ENCODE measurements at places on chromosomes 3 and 15.

GRCh38 chr3:132231633-132232032 is 85.6 kb upstream of the ACP3 start:
- no peak for DNase-seq

GRCh38 chr15:92101708-92102394 is 248.3 kb downstream of the SLCO3A1 start:
- DNase-seq = no peak

DNA sequence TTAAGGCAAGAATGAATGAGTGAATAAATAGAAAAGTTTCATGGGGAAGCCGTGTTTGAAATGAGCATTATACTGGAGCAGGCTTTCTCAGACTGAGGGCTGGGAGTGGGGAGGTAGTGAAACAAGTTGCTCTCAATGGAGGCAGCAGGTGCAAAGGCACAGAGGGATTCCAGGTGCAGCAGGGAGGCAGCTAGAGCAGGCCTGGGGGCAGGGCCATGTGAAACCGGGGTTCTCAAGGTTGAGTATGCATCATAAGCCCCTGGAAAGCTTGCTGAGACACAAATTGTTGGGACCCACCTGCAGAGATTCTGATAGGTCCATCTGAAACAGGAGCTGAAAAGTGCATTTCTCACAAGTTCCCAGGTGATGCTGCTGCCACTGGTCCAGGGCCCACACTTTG is 45.3 kb downstream of the BFSP2 start:
- no peak for DNase-seq

GRCh38 chr15:99324700-99325099 is 73.4 kb downstream of the LRRC28 start:
- DNase-seq = no peak

GRCh38 chr15:94239474-94239873 is 8.1 kb downstream of the MCTP2 start:
- no peak for DNase-seq

GRCh38 chr3:53830944-53831343 is 15.3 kb downstream of the CHDH start:
- DNase-seq = no peak

DNA sequence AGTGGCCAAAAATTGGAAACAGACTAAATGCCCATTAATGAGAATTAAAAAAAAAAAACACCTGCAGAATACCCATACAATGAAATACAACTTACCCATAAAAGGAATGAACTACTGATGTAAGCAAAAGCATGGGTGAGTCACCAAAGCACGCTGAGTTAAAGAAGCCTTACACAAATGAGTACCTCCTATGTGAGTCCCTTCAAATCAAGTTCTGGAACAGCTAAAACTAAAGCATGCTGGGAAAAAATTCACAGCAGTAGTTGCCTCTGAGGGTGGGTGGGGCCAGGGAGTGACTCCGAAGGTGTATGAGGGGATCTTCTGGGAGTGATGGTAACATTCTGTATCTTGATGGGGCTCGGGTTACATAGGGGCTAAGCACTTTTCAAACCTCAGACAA is 11.4 kb downstream of the MYO5C start:
- no peak for DNase-seq

DNA sequence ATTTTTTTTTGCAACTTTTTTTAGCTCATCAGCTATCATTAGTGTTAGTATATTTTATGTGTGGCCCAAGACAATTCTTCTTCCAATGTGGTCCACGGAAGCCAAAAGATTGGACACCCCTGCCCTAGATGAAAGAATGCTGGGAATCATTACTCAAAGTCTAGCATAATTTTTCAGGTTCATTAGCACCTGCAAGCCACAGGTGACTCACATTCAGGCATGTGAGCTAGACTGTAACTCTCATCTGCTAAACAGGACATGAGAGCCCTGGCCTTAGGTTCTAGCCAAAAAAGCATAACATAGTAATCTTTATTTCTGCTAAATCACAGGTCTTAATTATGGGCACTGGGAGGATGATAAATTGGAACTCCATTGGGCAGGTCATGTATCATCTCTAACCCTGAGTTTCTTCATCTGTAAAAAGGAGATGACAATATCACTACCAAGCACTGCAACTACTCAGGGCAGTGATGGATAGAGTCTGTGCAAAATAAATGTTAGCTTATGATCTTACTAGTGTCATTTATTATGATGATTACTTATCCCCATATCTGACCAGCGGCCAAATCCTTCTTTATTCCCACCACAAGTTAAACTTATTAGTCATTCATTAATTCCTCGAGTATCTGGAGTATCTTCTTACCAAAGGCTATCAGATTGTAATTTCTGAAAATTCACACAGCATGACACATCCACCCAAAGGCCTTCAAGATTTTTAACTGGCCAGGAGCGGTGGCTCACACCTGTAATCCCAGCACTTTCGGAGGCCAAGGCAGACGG is 125.0 kb downstream of the PLD1 start:
- no peak for DNase-seq

DNA sequence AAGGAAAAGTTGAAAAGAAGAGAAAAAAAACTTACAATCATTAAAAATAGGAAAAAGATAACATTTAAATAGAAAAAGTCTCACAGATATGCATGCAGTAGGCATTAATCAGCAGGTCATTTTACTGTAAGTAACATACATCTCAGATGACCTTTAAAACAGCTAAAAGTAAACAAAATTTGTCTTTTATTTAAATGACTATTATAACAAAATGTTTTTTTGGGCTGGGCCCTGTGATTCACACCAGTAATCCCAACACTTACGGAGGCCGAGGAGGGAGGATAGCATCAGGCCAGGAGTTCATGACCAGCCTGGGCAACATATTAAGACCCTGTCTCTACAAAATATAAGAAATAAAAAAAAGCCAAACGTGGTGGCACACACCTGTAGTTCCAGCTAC is 14.7 kb downstream of the IQGAP1 start:
- DNase-seq = no peak

- no peak for DNase-seq
These were observed 8.8 kb upstream of the MAGI1 start for GRCh38 chr3:66047311-66048050.

- no peak for DNase-seq
These were observed 353.3 kb downstream of the LPP start for GRCh38 chr3:188507244-188507720.

DNA sequence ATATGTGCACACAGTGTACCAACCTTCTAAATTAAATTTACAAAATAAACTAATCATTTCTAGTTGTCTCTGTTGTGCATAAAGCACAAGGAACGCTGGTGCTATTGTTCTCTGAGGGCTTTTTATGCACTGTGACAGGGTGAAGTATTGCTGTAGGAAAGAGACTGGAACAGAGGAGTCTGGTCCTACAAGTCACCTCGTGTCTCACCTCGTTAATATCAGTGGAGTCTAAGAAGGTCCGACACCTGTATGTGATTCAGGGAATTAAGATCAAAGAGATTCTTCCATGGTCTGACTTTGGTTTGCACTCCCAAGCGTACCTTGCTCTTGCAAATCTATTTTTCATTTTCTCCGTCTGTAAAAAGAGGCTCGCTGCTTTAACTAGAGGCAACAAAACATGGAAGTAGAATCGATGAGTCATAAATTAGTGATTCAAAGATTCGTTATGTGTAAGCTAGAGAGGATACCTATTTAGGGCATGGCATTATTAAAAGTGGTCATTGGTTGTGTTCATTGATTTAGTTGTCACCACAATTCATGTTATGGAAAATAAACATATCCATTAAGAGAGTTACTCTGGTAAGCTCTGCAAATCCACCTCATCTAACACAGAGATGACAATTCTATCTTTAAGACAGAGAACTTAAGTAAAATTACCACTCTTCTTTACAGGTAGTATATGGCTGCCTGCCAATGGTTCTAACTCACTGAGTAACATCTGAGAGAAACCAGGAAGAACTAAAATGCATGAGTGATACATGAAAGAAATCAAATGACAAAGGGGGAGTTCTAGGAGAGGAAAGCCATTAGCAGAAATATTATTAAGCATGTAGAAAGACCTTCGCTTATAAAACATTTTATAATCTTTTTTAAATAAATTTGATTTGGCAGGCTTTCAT is 219.4 kb upstream of the GBE1 start:
- no peak for DNase-seq

DNA sequence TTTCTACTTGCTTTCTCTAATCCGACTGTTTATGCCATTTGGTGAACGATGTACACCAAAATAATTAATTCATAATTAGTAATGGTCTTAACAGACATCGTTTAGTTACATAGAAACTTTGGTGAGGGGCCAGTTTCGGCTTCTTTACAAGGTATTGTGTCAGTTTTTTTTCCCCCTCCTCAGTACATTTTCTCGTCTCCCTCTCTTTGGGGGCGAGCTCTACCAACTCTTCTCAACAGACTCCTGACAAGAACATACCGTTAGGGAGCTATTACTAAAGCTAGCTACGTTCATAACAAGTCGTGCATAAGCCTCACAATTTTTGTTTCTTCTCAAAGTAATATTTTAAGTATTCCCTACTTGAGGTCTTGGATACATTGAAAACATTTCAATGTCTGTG is 1.4 kb downstream of the U2SURP start:
- DNase-seq = no peak

- no peak for DNase-seq
These were observed 41.7 kb upstream of the SMAD3 start for GRCh38 chr15:67023517-67024313.

- DNase-seq = no peak
These were observed 36.1 kb downstream of the SMAD6 start for GRCh38 chr15:66738116-66738515.

DNA sequence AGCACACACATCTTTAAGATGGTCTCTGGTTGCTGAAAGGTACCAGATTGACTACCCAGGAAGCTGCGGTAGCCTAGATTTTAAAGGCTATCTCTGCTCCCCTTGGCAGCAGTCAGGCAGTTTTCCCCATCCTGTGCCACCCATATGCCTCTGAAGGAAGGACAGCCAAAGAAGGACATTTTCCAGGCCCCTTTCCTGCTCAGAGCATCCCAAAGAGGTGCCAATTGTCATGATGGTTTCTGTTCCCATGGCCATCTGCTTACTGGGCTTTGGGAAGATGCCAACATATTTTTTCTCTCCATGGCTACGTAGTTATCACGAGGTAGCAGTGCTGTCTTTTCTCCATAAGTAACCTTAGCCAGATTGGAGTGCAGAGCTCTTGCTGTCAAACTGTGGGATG is 39.7 kb downstream of the UNC13C start:
- no peak for DNase-seq

DNA sequence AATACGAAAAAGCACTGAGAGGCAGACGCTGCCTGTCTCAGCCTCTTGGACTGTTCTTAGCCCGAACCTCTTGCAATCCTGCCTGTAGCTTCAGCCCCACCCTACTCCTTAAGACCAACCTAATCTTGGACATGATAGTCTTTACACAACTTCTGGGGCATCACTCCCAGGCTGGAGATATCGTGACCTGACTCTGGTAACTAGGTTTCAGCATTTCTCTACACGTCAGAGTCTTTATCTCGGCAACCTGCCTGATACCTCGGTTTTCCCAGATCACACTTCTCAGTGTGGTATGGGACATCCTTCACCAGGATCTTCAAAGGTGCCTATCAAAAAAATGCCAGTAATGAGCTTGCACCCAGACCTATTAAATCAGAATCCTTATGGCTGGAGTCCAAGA is 590.2 kb upstream of the KCNMB2 start:
- DNase-seq = no peak

DNA sequence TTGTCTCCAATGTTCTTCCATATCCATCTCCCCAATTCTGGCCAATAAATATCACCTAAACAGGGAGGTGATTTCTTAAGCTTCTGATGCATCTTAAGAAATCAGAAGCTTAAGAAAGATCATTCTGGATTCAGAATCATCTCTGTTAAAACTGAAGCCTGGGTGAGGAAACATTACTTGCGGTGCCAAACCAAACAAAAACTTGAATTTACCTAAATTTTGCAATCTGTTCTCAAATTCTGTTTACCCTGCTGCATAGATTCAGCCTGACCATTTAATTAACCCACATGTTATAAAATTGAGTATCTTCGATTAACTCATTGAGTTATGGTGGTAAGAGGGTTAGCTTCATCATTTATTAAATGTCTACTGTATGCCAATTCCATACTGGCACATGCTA is 204.4 kb upstream of the ZNF385D start:
- no peak for DNase-seq

- DNase-seq = no peak
These were observed 67.9 kb downstream of the VGLL3 start for GRCh38 chr3:86923071-86923491.
